Kidney glomerular epithelial cell (primary cell): ENCODE measurements at places on chromosomes 1 and 21.

GRCh38 chr1:171654942-171655745 lies 2.7 kb upstream of the MYOC start:
- DNase-seq = no peak

DNA sequence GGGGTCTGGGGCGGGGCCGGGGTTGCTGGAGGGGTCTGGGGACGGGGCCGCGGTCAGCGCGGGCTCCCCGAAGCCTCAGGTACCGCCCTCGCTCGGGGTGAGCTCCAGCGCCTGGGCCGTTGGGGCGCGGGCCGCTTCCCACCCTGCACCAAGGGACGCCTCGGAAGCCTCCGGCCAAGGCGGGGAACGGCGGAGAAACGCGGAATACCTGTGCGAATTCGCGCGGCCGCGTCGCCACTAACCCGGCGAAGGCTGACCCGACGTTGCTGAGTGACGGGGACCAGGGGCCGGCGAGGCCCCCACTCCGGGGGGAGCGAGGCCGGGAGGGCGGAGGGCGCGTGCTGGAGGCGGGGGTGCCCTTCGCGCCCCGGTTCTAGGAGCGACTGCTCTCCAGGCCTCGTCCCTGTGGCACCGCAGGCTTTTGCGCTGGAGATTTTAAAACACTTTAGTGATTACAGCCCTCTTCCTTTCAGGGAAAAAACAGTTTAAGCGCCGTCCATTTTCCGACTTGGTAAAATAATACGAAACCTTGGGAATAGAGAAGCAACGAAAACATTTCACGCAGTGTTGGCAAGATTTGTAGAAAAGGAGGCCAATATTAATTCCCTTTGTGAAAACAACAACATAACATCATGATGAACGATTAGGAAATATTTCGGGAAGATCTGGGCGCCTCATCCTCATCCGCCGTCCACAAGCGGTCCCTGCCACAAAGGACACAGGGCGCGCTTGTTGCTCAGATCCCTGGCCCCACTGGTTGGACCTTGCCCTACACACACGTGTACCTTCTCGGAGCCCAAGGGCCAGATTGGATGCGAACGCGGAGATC lies 971 bp upstream of the GNG4 start:
- DNase-seq = no peak

GRCh38 chr1:225700164-225700821 lies 47.4 kb upstream of the ENAH start:
- peak; percentile 100 for DNase-seq

GRCh38 chr1:110627764-110628163 lies 21.6 kb upstream of the KCNA2 start:
- no peak for DNase-seq

GRCh38 chr1:50959303-50959912 lies 659 bp downstream of the FAF1 start:
- peak; percentile 32 for DNase-seq

GRCh38 chr1:47433477-47434050 lies 4.3 kb upstream of the FOXD2 start:
- no peak for DNase-seq

DNA sequence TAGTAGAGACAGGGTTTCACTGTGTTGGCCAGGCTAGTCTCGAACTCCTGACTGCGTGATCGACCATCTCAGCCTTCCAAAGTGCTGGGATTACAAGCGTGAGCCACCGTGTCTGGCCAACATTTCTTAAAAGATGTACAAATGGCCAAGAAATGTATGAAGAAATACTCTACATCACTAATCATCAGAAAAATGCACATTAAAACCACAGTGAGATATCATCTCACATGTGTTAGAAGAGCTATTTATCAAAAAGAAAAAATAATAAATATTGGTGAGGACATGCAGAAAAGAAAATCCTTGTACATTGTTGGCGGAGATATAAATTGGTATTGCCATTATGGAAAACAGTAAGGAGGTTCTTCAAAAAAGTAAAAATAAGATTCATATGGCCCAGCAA lies 33.6 kb upstream of the TNFSF18 start:
- no peak for DNase-seq

DNA sequence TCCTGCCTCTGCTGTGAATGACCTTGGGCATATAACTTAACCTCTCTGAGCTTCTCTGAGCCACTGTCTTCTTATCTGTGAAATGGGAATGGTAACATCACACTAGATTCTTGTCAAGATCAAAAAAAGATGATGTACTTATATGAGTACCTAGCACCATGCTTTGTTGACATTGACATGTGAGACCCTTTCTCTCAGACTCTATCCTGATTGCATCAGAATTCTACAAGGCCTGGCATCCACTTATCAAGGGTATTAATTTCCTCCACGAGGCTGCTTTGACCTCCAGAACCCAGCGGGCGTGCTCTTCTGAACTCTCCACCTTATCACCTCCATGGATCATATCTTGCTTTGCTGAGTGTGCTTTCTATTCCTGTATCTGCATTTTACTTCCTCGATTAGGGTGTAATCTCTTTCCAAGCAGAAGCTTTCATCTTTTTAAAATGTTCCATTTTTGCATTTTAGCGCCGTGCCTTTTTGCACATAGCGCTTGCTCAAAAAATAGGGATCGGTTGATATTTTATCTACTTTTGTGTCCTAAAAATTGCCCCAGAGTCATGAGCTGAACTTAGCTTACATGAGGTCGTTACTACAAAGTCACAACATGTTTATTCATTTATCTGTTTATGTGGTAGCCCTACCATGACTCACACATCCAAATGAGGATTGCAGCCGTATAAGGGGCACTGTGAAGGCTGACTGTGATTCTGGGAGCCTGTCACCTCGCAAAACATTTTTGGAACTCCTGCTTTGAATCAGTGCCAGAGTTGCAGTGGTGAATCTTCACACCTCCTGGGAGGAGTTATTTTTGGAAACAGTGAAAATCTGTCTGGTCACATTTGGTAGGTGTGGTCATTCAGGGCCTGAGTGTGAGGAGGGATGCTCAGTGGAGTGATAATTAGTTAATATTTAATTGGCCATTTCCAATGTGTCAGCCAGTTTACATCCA lies 63.2 kb downstream of the IER5 start:
- DNase-seq = peak; percentile 44

DNA sequence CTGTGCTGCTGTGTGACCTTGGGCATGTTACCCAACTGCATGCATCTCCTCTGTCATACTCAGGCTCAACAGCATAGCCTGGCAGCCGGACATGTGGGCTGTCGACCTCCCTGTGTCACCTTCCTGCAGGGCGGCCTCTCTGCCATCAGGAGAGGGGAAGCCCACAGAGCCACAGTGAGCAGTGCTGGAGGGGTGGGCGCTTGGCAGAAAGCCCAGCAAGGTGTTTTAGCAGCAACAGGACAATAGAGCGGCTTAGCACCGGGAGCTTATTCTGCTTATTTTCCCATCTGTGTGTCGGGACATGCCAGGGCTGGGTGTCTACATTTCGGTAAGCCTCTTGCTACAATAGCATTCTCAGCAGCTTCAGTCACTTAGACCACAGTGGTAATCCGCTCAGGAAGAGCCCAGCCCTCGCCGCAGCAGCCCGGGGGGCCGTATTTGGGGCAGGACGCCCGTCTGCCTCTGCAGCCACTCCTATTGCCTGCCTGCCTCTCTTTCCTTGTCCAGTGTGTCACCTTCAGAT lies 22.8 kb upstream of the CDK18 start:
- no peak for DNase-seq

GRCh38 chr1:67169496-67169895 lies 3.2 kb downstream of the IL23R start:
- DNase-seq = no peak

GRCh38 chr21:36575306-36575705 lies 95.4 kb upstream of the CLDN14 start:
- no peak for DNase-seq

- DNase-seq = no peak
These were observed 2.0 kb downstream of the SV2A start for GRCh38 chr1:149915429-149916192.

GRCh38 chr1:208551024-208551423 lies 306.8 kb upstream of the PLXNA2 start:
- DNase-seq = no peak

GRCh38 chr1:24278726-24279125 lies 40.4 kb upstream of the GRHL3 start:
- DNase-seq = no peak

GRCh38 chr21:43903451-43904091 lies 38.5 kb downstream of the AGPAT3 start:
- no peak for DNase-seq

- DNase-seq = no peak
These were observed 40.3 kb downstream of the GPR88 start for GRCh38 chr1:100578201-100578600.

DNA sequence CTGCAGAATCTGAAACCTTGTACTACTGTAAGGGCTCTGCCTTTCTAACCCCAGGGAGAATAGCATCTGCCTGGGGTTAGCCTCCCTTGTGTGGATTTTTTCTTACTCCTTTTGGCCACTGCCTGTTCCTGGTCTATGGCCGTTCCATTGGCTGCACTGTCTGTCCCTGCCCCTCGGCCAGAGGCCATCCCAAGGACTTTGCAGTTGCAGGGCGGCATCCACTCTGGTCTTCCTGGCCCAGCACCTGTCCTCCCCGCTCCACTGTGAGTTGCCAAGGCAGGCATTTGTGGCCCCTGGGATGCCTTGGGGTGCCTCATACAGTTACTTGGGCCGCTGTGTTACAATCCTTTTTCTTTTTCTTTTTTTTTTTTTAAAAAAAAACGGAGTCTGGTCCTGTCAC lies 45.8 kb downstream of the PDE9A start:
- no peak for DNase-seq

DNA sequence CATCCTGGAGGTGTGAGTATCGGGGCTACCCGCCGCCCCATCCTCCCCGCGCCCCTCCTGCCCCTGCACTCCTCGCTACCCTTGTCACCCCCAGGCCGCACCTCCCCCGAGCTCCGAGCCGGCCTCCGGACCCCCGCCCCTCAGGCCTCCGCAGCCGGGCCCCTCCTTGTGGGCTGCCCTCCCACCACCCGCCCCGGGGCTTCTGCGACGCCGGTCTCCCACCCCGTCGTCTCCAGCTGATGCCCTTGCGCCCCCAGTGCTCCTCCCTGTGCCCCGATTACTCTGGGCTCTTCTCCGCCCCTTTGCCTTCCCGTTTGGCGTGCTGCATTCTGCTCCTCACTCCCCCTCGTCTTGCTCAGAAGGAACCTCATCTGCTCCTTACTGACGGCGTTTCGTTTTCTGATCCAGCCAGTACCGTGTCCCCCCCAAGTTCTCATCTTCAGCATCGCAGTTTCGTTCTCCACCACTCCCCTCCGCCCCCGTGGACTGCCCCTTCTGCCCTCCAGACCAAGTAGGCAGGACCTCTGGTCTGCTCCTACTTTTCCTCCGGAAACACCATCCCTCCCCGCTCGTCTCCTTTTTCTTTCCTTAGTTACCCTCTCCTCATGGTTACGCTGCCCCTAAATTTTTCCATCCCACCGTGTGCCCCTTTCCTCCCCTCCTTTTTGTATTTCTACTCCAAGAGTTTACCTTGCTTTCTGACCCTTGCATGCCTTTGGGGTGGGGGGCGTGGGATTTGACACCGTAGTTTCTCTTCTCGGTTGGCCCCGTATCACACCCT lies 841 bp downstream of the SNX27 start:
- no peak for DNase-seq

DNA sequence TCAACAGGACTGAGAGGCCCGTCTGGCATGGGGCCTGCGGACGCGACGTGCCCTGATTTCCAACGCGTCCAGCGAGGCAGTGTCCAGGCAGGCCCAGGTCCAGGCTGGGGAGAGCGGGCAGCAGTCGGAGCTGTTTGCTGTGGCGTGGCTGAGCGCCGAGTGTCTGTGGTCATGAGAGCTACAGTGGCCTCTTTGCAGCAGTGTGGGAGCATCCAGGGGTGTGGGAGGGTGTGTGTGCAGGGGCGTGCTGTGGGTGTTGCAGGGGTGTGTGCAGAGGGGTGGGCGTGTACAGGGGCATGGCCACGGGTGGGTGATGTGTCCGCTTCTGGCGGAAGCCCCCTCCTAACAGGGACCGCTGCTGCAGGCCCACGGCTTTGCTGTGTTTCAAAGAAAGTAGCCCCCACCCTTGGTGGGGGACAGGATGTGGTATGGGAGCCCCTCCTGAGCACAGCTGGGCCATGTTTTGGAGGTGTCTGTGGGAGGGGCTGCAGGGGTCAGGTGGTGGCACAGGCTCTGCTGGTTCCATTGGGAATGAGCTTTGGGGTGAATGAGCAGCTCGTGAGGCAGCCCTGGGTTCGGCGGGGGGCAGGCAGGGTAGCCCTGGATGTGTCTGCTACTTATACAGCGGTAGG lies 17.7 kb downstream of the PLCH2 start:
- DNase-seq = no peak

DNA sequence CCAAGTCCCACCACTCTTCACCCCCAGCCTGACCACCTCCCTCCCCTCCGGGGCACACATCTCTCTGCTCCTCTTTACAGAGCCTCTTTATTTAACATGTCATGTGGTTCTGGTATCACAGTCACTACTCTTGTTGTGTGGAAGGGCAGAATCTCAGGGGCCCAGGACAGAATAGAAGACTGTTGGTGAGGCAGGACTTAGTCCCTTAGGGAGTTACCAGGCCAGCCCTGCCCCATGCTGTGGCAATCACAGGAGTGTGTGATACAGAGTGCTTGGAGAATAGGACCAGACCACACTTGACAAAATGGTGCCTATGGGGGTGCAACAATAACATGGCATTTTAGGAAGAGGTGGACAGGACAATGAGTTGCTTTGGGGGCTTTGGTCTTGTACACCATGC lies 43.0 kb upstream of the CRNN start:
- no peak for DNase-seq

DNA sequence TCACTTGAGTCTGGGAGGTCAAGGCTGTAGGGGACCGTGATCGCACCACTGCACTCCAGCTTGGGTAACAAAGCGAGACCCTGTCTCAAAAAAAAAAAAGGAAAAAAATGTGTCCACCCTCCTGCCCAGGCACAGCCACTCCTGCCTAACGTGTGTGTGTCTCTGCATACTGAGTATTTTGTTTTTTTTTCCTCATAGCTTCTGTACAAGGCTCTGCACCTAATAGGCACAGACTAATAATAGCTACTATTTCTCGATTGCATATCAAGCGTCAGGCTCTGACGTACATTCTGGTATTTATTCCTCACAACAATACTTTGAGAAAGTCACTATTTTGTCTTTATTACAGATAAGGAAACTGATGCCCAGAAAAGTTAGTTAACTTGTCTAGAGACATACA lies 5.0 kb downstream of the PTGFRN start:
- no peak for DNase-seq

- DNase-seq = peak; percentile 66
These were observed at the start of gene LAMC1 for GRCh38 chr1:183023146-183023600. Gene LAMC1 (plus strand): TSS chr1:183023420. CDS start chr1:183023717, 297 bp downstream.

- DNase-seq = no peak
These were observed 11.4 kb downstream of the GGPS1 start for GRCh38 chr1:235339746-235340145.

GRCh38 chr1:27342778-27343638 lies 1.2 kb downstream of the SYTL1 start:
- no peak for DNase-seq

DNA sequence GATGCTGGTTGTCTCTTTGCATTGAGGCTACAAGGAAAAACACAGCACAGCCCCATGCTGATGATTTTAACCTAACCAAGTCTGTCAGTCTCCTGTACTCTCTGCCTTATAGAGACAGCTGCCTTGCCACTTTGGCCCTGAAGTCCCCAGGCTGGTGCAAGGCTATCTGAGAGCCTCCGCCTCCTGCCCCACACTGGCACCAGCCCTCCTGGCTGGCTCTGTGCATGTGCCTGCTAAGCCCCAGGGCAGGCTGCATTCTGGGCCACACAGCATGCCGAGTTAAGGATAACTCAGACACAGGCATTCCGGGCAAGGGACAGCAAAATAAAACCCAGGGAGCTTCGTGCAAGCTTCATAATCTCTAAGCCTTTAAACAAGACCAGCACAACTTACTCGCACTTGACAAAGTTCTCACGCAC lies 910 bp downstream of the RUNX1 start:
- DNase-seq = no peak
